ENCODE measurements at places on chromosomes 6 and 20.

GRCh38 chr6:39113788-39114187, 1.2 kb downstream of the SAYSD1 start:
- DNase-seq = no peak

DNA sequence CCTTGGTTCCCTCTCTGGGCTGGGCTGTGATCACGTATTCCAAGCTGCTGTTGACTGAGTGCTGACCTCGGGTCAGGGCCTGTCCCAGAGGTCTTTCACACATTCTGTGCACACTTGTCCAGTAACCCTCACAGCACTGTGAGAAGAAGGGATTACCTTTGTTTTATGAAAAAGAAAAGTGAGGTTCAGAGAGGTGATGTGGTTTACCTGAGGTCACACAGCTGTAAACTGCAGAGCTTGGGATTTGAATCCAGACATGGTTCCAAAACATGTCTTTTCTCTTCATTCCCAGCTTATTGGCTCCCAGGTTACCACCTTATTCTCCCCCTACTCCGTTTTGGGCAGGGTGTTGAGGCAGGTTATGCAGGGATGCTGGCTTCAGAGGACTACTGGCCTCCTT, 28.4 kb upstream of the CDH22 start:
- no peak for DNase-seq

GRCh38 chr20:34952671-34953070, 2.9 kb downstream of the GSS start:
- no peak for DNase-seq

GRCh38 chr20:43583982-43584432, 6.7 kb upstream of the IFT52 start:
- DNase-seq = no peak

GRCh38 chr20:7728338-7728737, 211.9 kb downstream of the HAO1 start:
- no peak for DNase-seq

GRCh38 chr6:45896783-45897441, 118.7 kb downstream of the CLIC5 start:
- DNase-seq = no peak

DNA sequence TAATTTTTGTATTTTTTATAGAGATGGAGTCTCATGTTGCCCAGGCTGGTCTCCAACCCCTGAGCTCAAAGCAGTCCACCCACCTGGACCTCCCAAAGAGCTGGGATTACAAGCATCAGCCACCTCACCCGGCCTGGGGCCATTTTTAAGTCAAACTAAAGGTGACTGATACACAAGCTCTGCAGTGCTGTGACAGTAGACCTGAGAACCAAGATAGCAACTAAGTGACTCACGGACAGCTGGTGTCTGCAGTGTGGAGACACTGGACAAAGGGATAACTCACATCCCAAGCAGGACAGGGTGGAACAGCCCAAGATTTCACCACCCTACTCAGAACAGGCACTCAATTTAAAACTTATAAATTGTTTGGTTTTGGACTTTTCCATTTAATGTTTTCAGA, 402.5 kb downstream of the CD83 start:
- DNase-seq = no peak

DNA sequence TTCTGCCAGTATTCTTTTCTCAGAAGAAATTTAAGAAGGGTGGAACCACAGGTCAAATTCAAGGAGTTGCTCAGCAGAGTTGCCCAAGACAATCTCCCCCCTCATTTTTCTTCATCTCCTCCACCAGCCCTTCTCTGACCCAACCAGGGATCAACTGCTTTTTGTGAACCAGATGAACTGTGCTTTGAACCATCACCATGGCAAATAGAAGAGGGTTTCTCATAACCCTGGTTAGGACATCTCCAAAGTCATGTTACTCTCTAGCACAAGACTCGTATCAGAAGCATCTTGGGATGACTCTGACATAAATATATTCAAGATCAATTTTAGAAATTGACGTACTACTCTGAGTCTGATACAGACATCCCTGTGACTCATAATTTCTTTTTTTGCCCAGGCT, 130.7 kb downstream of the ALDH8A1 start:
- DNase-seq = no peak

DNA sequence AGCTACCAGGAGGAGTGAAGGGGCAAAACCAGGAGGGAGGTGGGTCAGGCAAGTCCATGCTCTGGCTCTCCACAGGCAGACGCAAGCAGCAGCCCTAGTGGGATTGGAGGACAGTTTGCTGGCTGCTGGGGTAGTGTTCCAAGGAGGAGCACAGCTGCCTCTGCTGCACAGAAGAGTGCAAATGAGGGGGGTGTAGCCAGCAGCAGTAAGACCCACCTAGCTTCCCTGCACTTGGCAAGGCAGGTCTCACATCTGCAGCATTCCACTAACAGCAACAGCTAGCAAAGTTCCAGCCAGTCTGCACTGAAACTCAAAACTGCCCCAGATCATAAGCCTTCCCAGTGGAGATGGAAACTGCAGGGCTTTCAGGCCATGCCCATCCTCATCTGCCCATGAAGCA, 405.0 kb downstream of the UTRN start:
- DNase-seq = no peak

DNA sequence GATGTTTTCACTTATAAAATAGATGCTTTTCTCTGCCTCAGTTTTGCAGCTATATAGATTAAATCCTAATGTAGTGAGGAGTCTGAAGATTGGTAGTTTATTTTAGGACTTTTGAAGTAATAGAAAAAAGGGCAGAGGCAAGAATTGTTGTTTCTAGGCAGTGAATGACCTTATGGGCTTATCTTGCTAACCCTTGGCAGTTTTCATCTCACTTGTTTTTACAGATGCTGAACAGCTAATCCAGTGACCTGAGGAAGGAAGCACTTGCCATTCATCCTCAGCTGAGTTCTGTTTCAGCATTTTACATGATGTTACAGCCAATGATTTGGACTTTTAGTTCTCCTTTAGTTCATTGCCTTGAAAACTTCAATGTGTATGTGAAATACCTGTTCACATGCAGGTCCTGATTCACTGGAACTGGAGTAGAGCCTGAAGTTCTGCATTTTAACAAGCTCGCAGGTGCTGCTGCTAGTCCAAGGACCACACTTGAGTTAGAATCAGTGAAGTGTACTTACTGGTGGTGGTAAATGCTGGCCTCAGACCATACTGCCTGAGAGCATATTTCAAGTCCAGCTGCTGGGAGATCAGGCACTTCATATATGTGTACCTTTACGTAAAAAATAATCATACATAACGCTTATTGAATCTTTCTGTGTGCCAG, 86.9 kb downstream of the TULP4 start:
- no peak for DNase-seq

- DNase-seq = no peak
Observed at GRCh38 chr6:30568245-30568644, 3.0 kb upstream of the ABCF1 start.

DNA sequence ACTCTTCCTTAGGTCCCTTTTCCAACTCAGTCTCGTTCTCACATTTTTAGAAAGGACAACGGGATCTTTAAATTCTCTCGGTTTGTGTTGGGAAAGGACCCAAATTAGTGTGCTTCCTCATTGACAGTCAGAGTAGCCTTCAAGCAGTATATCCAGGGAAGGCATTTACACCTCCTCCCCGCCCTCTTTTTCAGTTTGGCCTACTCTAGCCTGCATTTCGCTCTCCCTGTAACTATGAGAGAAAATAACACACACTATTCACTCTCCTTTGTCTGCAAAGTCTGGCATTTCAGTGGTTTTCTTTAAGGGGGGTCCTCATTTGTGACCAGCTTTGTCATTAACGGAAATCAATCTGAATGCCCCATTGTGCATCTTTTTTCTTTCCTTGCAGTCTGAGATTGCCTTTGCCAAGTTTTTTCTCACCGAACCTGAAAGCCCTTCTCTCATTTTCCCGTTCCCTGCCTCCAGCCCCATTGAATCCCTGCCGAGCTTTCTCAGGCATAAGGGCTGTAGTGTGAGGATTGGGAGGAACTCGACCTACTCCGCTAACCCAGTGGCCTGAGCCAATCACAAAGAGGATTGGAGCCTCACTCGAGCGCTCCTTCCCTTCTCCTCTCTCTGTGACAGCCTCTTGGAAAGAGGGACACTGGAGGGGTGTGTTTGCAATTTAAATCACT, 393 bp upstream of the FABP7 start:
- peak; percentile 68 for DNase-seq

- DNase-seq = no peak
Observed at GRCh38 chr6:92109956-92110355, 1309.4 kb downstream of the EPHA7 start.

- no peak for DNase-seq
Observed at GRCh38 chr6:95543798-95544197, 33.5 kb upstream of the MANEA start.

DNA sequence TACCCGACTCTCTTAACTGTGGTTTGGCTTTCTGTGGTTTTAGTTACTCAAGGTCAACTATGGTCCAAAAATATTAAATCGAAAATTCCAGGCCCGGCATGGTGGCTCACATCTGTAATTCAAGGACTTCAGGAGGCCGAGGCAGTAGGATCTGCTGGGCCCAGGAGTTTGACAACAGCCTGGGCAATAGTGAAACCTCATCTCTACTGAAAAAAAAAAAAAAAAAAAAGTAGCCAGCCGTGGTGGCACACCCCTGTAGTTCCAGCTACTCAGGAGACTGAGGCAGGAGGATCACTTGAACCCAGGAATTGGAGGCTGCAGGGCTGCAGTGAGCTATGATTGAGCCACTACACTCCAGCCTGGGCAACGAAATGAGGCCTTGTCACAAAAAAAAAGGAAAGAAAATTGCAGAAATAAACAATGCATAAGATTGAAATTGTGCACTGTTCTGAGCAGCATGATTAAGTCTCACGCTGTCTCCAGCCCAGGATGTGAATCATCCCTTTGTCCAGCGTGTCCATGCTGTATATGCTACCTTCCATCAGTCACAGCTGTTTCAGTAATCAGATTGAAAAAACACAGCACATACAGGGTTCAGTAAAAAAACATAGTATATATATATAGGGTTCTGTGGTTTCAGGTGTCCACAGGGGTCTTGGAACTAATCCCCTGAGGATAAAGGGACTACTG, 40.7 kb downstream of the RGS17 start:
- no peak for DNase-seq

- DNase-seq = no peak
Observed at GRCh38 chr6:1129131-1129530, 182.8 kb upstream of the FOXQ1 start.

DNA sequence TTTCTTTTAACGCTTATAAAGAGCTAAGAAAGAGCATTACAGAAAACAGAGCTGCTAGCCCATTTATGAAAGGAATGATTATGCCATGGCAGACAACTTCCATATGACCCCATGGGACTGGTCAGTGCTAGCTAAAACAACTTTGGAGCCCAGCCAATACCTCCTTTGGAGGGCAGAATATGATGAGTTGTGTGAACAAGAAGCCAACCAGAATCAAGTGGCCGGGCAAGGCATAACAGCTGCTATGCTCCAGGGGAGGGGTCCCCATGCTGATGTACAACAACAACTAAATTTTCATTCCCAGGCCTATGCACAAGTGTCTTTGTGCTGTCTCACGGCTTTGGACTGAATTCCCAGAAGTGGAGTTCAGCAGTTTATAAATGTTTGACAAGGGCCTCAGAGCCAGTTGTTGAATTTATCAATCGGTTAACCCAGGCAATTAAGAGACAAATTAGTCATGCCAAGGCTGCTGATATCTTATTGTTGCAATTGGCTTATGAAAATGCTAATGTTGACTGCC, 65.0 kb upstream of the ASCC3 start:
- DNase-seq = no peak

GRCh38 chr20:51085769-51086168, 62.9 kb upstream of the KCNG1 start:
- DNase-seq = no peak

DNA sequence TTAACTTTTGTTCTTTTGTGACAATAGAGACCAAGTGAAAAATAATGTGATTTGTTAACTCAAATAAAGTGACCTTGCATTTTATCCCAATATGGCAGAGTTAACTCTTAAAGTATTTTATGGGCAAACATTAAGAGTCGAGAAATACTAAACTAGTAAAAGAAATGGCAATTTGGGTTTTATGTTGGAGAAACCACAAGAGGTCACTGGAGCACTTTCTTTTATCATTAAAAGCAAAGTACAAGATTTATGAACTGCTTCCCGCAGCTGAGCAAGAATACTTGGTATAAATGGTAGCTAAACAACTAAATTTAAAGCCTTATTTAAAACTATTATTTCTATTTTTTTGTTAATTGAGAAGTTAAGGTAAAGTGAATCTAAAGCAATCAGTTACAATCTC, 33.5 kb upstream of the MCM9 start:
- no peak for DNase-seq

DNA sequence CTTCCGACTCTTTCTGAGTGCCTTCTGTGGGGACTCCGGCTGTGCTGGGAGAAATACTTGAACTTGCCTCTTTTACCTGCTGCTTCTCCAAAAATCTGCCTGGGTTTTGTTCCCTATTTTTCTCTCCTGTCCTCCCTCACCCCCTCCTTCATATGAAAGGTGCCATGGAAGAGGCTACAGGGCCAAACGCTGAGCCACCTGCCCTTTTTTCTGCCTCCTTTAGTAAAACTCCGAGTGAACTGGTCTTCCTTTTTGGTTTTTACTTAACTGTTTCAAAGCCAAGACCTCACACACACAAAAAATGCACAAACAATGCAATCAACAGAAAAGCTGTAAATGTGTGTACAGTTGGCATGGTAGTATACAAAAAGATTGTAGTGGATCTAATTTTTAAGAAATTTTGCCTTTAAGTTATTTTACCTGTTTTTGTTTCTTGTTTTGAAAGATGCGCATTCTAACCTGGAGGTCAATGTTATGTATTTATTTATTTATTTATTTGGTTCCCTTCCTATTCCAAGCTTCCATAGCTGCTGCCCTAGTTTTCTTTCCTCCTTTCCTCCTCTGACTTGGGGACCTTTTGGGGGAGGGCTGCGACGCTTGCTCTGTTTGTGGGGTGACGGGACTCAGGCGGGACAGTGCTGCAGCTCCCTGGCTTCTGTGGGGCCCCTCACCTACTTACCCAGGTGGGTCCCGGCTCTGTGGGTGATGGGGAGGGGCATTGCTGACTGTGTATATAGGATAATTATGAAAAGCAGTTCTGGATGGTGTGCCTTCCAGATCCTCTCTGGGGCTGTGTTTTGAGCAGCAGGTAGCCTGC, 4.8 kb downstream of the PIM1 start:
- no peak for DNase-seq

GRCh38 chr6:73086726-73087125, 138.6 kb downstream of the KHDC1L start:
- DNase-seq = no peak

DNA sequence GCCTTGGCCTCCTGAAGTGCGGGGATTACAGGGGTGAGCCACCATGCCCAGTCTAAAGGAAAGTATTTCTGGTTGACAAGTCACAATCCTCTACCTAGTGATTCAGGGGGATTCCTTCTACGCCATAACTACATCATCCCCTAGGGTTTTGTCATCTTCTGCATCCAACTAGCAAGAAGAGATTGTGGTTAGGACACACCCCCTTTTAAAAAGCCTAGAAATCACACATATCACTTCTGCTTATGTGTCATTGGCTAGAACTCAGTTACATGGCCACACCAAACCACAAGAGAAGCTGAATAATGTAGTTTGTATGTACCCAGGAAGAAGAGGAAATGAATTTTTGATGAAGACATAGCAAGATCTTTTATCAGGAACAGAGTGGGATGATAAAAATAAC, 14.7 kb upstream of the CHD6 start:
- DNase-seq = no peak

Measured in cerebellar nuclear complex (tissue), 1 donor.